ENCODE measurements at places on chromosomes 2 and 18.
A peak's percentile ranks its signal among the peaks of the same experiment; 100 is the strongest.

DNA sequence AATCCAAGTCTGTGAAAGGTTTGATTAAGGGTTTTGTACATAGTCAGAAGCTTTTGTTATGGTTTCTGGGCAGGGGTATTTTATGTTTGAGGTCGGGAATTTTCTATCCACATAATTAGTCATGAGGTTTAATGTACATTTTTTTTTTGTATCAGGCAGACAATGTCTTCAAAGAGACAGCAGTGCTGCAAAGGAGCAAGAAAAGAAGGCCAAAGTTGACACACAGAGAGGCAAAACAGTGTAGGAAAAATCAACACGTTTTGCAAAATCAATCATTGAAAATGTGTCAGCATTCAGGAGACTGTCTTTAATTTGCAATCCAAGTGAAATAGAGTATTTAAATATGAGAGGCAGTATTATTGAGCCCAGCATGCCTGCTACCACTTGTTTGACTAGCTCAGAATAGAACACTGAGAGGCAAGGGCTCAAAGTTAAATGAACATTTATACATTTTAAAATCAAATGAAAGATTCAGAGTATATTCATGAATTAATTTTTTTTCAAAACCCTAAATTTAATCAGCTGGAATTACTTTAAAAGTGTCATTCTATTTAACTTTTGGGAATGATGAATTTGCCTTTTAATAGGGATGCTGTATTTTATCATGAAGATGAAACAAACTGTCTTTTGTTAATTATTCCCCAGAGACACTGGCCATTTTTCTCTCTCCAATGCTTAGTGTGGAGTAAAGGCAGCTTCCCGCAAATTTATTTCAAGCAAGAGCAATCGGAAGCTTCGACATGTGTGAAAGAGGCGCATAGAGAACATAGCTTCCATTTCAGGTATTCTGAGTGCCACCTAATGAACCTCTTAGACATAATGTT, 11.3 kb downstream of the VRK2 start:
- DNase-seq, result no peak

GRCh38 chr2:2123238-2123637, 207.8 kb downstream of the MYT1L start:
- DNase-seq, result no peak

DNA sequence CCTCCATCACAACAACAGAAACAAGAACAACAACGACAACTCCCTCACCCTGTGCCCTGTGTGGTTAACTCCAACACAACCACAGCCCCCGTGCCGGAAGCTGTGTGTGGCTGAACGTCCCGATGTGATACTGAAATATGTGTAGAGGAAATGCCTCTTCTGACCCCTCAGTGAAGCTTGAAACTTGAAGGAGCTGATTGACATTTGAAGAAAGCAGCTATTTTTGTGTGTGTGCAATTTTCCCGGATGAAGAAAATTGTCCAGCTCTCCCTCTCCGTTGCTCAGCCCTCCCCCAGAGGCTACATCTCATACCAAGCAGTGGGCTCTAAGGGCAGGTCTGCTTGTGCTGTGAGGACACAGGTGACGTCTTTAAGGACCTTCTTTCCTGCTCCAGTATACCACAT, 173.8 kb downstream of the ICOS start:
- DNase-seq, result peak; percentile 27

- DNase-seq, result no peak
Measured at GRCh38 chr2:215505044-215505786, 69.3 kb upstream of the FN1 start.

GRCh38 chr2:128105072-128105471, 14.1 kb downstream of the UGGT1 start:
- no peak for DNase-seq
